GOT3 (cell line): ENCODE measurements at places on chromosomes 16 and 17.

- no peak for DNase-seq
Observed at GRCh38 chr17:82236142-82236971, 7.5 kb downstream of the SLC16A3 start.

GRCh38 chr17:4594406-4594805 lies 10.1 kb downstream of the SMTNL2 start:
- DNase-seq: no peak

DNA sequence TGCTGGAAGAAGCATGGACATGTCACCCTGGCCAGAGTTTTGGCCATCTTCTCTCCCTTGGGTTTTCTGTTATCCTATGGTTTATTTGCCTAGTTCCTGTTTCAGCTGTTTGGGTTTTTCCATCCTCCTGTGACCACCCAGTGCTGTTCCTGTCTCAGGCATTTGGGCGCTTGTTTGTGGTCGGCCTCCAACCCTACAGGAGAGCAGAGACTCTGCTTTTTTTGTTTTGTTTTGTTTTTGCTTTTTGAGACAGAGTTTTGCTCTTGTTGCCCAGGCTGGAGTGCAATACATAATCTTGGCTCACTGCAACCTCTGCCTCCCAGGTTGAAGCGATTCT lies 3.3 kb upstream of the ZC3H7A start:
- no peak for DNase-seq

- DNase-seq: no peak
Observed at GRCh38 chr16:82220541-82220940, 50.5 kb upstream of the MPHOSPH6 start.

DNA sequence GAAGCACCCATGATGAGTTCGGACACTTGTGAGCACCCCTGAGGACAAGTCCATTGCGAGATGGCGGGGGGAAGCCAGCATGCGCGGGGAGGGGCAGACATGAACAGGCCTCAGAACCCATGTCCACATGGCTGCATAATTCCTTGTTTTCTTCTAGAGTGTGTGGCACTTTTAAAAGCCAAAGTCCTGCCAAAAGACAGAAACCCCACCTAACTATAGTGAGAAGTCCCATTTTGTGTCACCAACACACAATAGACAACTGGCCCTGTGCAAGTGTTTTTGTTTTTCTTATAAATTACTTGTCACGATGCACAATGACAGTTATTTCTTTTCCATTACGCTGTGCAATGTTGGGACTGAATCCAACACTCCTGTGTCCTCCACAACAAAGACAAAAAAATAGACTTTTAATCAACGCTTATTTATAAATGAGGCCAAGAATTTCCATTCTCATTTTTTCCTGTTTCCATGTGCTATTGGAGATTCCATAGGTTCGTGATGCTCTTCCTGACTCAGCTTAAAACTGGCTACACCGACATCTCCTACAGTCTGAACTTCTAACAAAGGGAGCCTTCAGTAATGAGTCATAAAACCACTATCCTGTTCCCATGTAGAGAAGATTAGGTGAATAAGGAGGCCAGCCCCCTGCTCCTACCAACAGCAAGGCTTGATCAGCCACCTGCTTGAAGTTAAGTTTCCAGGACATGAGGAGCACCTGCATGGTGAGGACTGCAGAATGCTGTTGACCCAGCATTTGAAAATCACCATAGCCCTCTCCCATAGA lies 98.9 kb downstream of the ZNF423 start:
- DNase-seq: no peak
